ENCODE measurements at places on chromosomes 6 and 20. TPM values are rescaled to one million over a fixed set of nuclear protein-coding genes. Genes with fewer than 3 reads are reported as not detected.

RSPH4A gene
- total RNA-seq, result 0.44 TPM

BTN1A1 gene
- total RNA-seq, result 0.10 TPM

RNF144B gene
- total RNA-seq, result 5.6 TPM

TMC2 gene
- total RNA-seq, result not detected

EMILIN3 gene
- total RNA-seq, result 0.54 TPM

C4A gene
- total RNA-seq, result 8.1 TPM

SRMS gene
- not detected for total RNA-seq

HSPA12B gene
- 0.21 TPM for total RNA-seq

IMPG1 gene
- not detected for total RNA-seq

SLC35F1 gene
- total RNA-seq, result not detected

KHDC1L gene
- total RNA-seq, result not detected

All from Panc1 (cell line).